ENCODE measurements at places on chromosomes 5 and 9. TPM values are rescaled to one million over a fixed set of nuclear protein-coding genes. Genes with fewer than 3 reads are reported as not detected.

The JADE2 gene
- 20.3 TPM for total RNA-seq

GRCh38 chr5:172904643-172905345 is 54.4 kb upstream of the RPL26L1 start:
- peak; percentile 78 for DNase-seq

GRCh38 chr5:15499528-15500324 is at the start of gene FBXL7:
FBXL7 (plus strand) TSS chr5:15500180.
- DNase-seq = no peak

- no peak for DNase-seq
These were observed 163.2 kb downstream of the TMC1 start for GRCh38 chr9:72684615-72685014.
